Stomach (tissue), 19 donors: ENCODE measurements at places on chromosomes 2 and 18. TPM values are rescaled to one million over a fixed set of nuclear protein-coding genes. Genes with fewer than 3 reads are reported as not detected.

DNA sequence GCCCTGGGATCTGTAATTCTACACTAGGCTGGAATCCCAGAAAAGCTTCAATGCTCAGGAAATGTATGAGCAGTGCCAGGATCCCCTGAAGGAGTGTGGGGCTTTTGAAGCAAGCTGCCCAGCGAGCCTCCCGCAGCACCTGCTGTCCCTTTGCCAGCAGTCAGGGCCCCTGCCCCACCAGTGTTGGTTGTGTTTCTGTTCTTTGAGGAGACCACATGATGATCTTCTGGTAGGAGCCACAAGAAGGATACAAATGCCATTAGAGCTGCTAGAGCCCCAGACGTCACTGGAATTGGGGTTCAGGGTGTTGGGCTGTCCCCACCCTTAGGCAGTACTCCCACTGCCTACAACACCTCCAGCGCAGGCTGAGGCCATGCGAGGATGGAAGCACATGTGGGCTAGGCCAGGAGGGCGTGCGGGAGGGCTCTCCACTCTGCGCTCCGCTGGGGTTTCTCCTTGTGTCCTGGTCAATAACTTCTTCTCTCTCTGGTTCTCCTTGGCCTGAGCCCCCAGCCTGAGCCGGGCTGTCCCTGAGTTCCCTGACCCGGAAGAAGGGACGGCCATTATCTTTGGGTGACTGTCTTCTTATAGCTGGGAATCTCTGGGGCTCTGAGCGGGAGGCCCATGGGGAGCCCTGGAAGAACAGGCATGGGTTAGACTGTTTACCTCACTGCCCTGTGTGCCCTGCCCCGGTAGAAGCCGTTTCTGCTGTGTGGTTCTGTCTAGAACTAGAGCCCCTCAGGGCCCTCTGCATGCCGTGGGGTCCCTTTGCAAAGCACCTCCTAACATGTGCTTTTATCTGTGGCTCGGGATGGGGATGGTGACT, 73.9 kb downstream of the LRRFIP1 start:
- no peak for DNase-seq
- peak overlapping the region; percentile 96 for H3K27ac ChIP-seq
- H3K27me3 ChIP-seq: no peaks in the 10 kb centered on the region
- H3K4me3 ChIP-seq: no peak overlapping the region
- H3K4me1 ChIP-seq: peaks cover 100% of the 10 kb centered on the region

- H3K36me3 ChIP-seq: no peaks in the 10 kb centered on the region
- H3K4me3 ChIP-seq: no peak overlapping the region
- H3K27ac ChIP-seq: no peak overlapping the region
- no peaks in the 10 kb centered on the region for H3K27me3 ChIP-seq
- no peak for DNase-seq
These were observed 56.9 kb downstream of the MAP3K20 start for GRCh38 chr2:173132531-173132930.

- no peaks in the 10 kb centered on the region for H3K36me3 ChIP-seq
- peak; percentile 47 for DNase-seq
- no peak overlapping the region for H3K4me3 ChIP-seq
- H3K27me3 ChIP-seq: no peaks in the 10 kb centered on the region
- peaks cover 4% of the 10 kb centered on the region for H3K4me1 ChIP-seq
These were observed 17.8 kb upstream of the PMAIP1 start for GRCh38 chr18:59881728-59882656.

UGT1A6 gene
- total RNA-seq: 22.9 TPM

DNA sequence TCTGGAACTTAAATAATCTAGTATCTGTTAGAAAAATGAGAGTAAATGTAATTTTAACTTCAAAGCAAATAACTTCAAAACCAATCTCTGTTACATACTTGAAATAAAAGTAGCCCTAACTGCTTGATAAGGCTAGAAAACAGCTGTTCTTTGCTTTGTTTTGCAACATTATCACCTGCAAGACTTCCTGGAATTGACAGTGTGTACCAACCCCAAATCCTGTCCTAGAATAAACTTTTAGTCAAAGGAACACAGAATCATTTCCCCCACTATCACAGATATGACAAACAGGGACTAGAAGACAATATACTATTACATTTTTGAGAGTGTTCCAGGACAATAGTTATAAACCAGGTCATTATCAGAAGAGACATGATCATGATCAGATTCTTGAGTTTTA, 105.3 kb upstream of the PGAP1 start:
- no peak overlapping the region for H3K4me3 ChIP-seq
- no peaks in the 10 kb centered on the region for H3K4me1 ChIP-seq
- H3K27ac ChIP-seq: no peak overlapping the region
- peaks cover 10% of the 10 kb centered on the region for H3K36me3 ChIP-seq
- H3K27me3 ChIP-seq: no peaks in the 10 kb centered on the region

- no peak for DNase-seq
- no peak overlapping the region for H3K27ac ChIP-seq
- no peak overlapping the region for H3K4me3 ChIP-seq
- no peaks in the 10 kb centered on the region for H3K27me3 ChIP-seq
- H3K36me3 ChIP-seq: no peaks in the 10 kb centered on the region
These were observed 406.4 kb downstream of the METTL4 start for GRCh38 chr18:2164644-2165550.

PLGLB2 gene
- total RNA-seq: not detected

CLHC1 gene
- total RNA-seq: 43.9 TPM

- H3K4me3 ChIP-seq: no peak overlapping the region
- DNase-seq: no peak
- no peak overlapping the region for H3K27ac ChIP-seq
These were observed 49.7 kb downstream of the FOSL2 start for GRCh38 chr2:28442328-28442727.

DNA sequence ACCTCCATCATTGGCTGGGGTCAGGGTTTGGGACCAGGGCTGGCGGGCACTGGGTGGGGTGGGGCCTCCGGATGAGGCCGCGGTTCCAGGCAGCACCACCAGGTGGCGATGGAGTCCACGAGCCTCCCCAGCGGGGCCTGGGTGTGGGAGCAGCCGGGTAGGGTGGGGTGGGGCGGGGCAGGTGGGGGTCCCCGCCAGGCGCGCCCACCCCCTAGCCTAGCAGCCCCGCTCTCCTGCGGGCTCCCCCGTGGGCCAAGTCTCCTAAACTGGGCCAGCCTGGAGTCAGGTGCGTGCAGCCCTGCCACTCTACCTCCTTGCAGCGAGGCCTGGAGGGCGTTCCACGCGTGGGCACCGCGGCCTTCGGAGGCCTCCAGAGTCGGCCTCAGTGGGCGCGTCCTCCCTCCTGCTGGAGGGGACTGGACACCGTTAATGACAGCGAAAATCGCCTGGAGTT, 187.5 kb downstream of the TWIST2 start:
- no peak overlapping the region for H3K4me3 ChIP-seq
- no peaks in the 10 kb centered on the region for H3K27me3 ChIP-seq
- no peaks in the 10 kb centered on the region for H3K4me1 ChIP-seq
- no peak overlapping the region for H3K27ac ChIP-seq

POTEI gene
- total RNA-seq: 0.55 TPM

MEIS1 gene
- 159 TPM for total RNA-seq

GRCh38 chr2:122822319-122822718, 1066.9 kb downstream of the TSN start:
- H3K4me3 ChIP-seq: no peak overlapping the region
- no peaks in the 10 kb centered on the region for H3K4me1 ChIP-seq
- H3K27me3 ChIP-seq: no peaks in the 10 kb centered on the region
- no peak overlapping the region for H3K27ac ChIP-seq
- DNase-seq: no peak

DNA sequence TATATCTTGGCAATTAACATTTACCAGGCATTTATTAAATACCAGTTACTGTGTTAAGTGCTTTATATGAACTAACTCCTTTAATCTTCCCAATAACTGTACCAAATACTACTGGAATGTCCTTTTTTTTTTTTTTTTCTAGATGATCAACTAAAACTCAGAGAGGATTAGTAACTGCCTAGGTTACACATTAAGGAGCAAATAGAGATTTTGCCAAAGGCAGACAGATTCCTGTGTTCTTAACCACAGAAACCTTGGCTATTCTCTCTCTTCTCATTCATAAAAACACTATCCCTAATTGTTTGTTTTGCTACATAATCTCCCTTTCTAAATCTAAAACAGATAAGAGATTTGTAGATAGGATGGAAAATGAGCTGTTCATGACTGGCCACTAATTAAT, 13.3 kb downstream of the DHX57 start:
- H3K27me3 ChIP-seq: no peaks in the 10 kb centered on the region
- no peaks in the 10 kb centered on the region for H3K4me1 ChIP-seq
- peaks cover 87% of the 10 kb centered on the region for H3K36me3 ChIP-seq
- no peak for DNase-seq
- H3K27ac ChIP-seq: no peak overlapping the region

DNA sequence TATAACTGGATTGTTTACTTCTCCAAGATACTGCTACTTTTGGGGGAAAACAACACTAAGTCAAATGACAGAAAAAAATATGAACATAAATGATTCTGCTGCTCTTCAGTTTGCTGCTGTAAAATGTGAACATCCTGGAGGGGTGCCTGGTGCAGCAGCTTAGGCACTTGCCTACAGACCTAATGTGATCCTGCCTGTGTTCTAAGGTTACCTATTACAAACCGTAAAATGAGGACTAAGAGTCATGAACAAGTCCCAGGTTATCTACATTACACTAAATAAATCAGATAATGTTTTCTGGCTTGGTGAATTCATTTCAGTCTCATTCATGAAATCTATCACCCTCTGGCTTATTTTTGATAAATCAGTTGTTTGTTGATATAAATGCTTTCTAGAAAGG, 38.4 kb upstream of the ERCC3 start:
- H3K27me3 ChIP-seq: no peaks in the 10 kb centered on the region
- no peak for DNase-seq
- peaks cover 85% of the 10 kb centered on the region for H3K36me3 ChIP-seq
- H3K4me1 ChIP-seq: peaks cover 7% of the 10 kb centered on the region
- no peak overlapping the region for H3K4me3 ChIP-seq

ACSL3 gene
- 234 TPM for total RNA-seq

DNA sequence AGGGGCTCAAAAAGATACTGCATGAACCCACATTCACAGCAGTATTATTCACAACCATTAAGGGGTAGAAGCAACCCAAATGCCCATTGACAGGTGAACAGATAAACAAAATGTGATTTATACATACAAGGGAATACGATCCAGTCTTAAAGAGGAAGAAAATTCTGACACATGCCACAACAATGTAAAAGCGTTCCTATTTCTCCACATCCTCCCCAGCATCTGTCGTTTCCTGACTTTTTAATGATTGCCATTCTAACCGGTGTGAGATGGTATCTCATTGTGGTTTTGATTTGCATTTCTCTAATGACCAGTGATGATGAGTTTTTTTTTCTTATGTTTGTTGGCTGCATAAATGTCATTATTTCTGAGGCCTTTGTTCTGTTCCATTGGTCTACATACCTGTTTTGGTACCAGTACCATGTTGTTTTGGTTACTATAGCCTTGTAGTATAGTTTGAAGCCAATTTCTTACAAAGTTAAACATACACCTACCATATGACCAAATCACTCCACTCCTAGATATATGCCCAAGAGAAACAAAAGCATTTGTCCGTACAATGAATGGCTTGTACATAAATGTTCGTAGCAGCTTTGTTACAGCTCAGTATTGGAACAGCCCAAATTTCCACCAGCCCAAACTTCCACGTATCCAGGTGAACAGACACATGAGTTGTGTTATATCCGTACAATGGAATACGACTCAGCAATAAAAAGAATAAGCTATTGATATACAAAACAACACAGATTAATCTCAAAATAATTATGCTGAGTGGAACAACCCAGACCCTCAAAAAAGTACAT, 85.1 kb downstream of the TMEM131 start:
- H3K4me1 ChIP-seq: peaks cover 9% of the 10 kb centered on the region
- H3K4me3 ChIP-seq: no peak overlapping the region
- no peak overlapping the region for H3K27ac ChIP-seq
- H3K27me3 ChIP-seq: no peaks in the 10 kb centered on the region
- DNase-seq: no peak
- H3K36me3 ChIP-seq: peaks cover 5% of the 10 kb centered on the region

- H3K4me3 ChIP-seq: no peak overlapping the region
- no peak for DNase-seq
- H3K36me3 ChIP-seq: no peaks in the 10 kb centered on the region
- H3K4me1 ChIP-seq: no peaks in the 10 kb centered on the region
- no peaks in the 10 kb centered on the region for H3K27me3 ChIP-seq
- no peak overlapping the region for H3K27ac ChIP-seq
These were observed 125.5 kb upstream of the SPRED2 start for GRCh38 chr2:65557616-65558573.

DNA sequence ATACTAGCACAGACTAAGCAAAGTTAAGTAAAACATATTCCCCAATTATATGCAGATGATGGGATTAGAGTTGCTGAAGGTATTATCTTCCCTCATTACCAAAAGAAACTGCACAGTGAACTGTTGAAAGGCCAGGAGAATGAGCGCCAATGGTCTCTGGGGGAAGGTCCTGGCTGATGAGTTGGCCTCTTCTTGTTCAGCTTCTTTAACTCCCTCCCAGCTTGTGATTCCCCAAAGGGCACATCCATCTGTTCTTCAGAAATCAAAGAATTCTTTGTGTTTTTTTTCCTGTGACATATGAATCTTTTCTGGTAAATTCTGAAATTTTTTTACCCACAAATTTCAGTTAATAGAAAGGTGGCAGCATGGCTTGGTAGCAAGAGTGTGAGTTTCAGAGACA, 667.6 kb downstream of the CNTNAP5 start:
- no peak for DNase-seq
- H3K27me3 ChIP-seq: no peaks in the 10 kb centered on the region
- H3K4me3 ChIP-seq: no peak overlapping the region
- H3K4me1 ChIP-seq: no peaks in the 10 kb centered on the region

ASIC4 gene
- not detected for total RNA-seq

DNA sequence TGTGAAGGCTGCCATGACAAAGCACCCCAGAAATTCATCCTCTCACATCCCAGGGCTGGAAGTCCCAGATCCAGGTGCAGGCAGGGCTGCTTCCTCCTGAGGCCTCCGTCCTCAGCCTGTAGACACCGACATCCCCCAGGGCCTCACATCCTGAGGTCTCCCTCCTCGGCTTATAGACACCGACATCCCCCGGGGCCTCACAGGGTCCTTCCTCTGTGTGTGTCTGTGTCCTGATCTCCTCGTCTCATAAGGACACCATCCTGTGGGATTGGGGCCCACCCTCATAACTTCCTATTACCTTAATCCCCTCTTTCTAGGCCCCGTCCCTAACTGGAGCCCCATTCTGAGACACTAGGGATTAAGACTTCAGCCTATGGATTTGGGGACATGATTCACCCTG, 92.0 kb upstream of the SNTG2 start:
- DNase-seq: no peak
- H3K36me3 ChIP-seq: no peaks in the 10 kb centered on the region
- H3K27ac ChIP-seq: no peak overlapping the region
- H3K4me1 ChIP-seq: no peaks in the 10 kb centered on the region
- no peak overlapping the region for H3K4me3 ChIP-seq
- no peaks in the 10 kb centered on the region for H3K27me3 ChIP-seq

- DNase-seq: no peak
- H3K4me3 ChIP-seq: no peak overlapping the region
- H3K27me3 ChIP-seq: no peaks in the 10 kb centered on the region
These were observed 167.0 kb upstream of the HAAO start for GRCh38 chr2:42959234-42960001.

IKZF2 gene
- total RNA-seq: 7.1 TPM

DNA sequence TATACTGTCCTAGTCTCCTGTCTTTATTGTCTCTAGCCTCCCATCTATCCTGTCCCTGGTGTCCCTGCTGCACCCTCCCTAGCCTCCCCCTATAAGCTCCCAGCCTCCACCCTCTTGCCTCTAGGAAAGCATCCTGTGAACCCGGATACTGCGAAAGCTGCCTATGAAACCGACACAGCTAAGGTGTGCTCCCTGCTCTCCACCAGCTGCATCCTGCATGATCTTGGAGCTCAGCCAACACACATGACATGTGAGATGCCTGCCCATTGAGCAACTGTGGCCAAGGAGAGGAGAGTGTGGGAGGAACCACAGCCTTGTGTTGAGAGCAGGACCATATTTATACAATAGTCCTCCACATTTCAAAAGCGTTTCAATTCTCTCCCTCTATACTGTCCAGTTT, 187.1 kb downstream of the ZBTB7C start:
- H3K4me3 ChIP-seq: no peak overlapping the region
- H3K4me1 ChIP-seq: no peaks in the 10 kb centered on the region
- peaks cover 7% of the 10 kb centered on the region for H3K27me3 ChIP-seq
- H3K36me3 ChIP-seq: no peaks in the 10 kb centered on the region
